ENCODE measurements at places on chromosomes 7 and 10.

DNA sequence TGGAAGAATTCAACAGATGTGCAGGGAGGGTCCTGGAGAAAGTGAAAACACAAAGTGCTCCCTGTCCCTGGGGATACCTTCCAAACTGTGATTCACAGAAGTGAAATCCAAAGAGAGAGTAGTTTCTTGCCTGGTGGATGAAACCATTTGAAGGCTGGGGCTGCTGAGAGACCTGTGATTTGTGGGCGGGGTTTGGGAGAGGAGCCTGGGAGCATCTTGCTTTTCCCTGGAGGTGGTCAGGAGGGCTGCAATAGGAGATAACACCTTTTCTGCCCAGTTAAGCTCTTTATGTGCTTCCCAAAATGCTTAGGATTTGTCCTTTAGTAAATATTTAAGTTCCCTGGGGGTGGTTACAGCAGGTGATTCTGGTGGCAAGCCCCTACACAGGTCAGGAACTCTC is 105.3 kb upstream of the TPK1 start:
- no peak for DNase-seq

- no peak for DNase-seq
Measured at GRCh38 chr10:121624836-121625486, 26.7 kb upstream of the FGFR2 start.

DNA sequence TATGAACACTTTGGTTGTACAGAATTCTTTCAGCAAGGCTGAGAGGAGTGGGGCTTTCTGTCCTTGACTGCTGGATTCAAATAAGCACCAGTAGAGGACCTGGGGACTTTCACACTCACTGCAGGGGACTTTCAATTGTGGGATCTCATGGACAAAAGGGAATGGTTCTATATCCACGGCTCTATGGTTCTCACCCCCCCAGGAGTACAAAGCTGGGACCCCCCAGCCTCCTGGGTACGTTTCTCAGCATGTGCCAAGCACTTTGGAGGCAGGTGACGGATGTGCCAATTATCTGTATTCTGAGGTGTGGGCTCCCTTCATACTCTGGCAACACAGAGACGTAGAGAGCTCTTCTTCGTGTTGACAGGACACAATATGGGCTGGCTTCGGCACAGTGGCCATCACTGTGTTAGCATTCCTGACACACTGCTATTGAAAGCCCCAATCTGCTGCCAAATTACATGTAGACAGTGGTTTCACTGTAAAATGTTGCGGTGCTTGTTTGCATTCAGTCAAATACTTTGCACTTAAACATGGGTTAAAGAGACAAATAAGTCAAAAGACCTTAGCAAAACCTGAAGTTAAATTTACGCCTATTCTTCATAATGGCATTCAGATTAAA is 92.7 kb upstream of the SAMD8 start:
- DNase-seq: no peak

- DNase-seq: no peak
Measured at GRCh38 chr7:32336726-32337125, 153.5 kb downstream of the LSM5 start.

DNA sequence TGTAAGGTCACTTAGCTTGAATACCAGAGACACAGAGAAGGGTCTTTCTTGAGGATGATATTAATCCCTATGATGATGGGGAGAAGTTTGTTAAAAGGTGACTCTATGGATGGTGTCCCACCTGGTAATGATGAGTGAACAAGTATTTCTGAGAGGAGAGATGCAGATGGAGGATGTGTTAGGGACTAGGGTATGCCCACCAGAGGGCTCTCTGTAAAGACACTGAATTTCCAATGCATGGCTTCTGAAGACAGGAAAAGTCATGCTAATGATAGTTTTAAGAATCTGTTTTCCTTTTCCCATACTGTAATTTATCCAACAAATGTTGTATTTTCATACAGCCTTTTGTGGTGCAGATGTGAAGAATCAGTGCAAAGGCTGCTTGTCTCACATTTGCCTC is 1250.9 kb upstream of the CELF2 start:
- DNase-seq: no peak

DNA sequence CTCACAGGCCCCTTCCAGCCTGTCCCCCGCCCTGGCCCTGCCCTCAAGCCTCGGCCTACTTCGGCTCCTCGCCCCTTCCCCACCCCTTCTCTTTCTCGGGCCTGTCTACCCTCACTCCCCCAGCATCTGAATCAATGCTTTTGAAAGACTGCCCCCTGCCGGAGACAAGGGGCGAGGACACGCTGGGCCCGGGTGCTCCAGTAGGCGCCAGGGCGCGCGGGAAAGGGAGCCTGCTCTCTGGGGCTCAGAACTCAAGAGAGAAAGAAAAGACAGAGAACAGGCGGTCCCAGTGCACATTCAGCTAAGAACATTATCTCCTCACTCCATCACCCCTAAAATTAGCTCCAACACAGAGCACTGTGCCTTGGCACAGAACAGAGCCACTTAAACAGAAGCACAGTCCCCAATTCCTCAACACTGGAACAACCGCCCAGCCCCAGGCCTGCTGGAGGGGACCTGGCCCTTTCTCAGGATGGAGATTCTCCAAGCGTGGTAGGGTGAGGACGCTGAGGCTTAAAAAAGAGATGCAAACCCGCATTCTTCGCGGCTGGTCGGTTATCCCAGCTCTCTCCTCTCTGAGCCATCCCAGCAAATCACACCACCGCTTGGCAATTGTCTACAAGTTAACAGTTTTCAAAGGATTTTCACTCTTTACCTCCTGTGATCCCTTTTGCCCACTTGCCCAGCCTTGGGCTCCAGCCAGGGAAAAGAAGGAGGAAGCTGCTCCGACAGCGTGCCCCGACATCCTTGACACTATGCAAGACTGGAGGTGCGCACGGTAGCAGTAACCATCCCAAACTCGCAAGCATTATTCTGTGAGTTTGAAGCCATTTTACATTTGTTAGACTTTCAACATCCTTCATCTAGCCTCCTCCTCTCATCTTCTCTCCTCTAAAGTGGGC is 2.1 kb downstream of the GIGYF1 start:
- DNase-seq: no peak

DNA sequence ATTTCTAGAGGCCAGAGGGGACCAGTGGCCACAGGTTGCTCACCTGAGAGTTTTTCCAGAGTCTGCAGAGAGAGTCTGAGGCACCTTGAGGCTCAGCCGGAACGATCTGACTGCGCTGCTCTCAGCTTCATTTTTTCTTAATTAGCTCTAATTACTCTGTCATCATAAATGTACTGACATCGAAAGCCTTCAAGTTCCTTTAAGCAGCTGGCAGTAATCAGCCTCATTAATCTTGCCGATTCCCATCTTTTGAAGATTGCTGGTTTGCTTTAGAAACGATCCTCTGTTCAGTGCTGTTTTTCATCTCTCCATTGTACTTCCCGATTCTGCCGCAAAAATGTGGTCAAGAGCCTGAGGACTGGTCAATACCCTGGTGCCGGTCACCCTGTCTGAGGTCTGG is 454.7 kb downstream of the TYW1 start:
- no peak for DNase-seq

- no peak for DNase-seq
Measured at GRCh38 chr10:19921300-19922140, 105.3 kb downstream of the PLXDC2 start.

DNA sequence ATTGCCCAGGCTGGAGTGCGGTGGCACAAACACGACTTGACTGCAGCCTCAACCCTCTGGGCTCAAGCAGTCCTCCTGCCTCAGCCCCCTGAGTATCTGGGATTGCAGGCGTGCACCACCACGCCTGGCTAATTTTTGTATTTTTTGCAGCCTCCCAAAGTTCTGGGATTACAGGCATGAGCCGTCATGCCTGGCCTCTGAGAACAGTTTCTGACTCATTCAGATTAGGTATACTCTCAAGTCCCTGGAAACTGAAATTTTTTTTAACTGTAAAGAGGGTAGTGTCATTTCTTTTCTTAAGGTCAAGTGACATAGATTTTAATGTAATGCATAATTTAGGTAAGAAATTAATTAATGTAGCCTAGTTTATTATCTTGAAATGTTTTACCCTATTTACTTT is 104.7 kb downstream of the SEPTIN7 start:
- DNase-seq: no peak

GRCh38 chr10:33416209-33416608 is 81.7 kb upstream of the NRP1 start:
- DNase-seq: no peak

DNA sequence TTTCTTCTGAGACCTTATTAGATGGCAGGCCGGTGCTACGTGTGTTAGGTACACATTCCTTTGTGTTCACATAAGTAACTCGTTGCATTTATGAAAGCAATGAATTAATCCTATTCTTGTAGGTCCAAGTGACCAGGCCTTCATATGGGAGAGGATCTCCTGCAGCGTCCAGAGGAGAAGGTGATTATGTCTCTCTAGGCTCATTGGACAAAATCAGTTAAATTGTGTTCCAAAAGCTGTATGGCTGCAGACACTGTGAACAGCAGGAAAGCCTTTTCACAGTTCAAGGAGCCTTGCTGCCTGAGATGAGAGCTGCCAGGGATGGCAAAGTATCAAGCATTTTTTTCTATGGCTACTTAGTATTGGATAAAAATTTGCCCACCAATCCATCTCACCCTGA is 433.1 kb upstream of the FZD8 start:
- DNase-seq: no peak

GRCh38 chr10:61942604-61943461 is 41.3 kb downstream of the ARID5B start:
- DNase-seq: peak; percentile 28
